ENCODE measurements at places on chromosomes 16 and 17.

DNA sequence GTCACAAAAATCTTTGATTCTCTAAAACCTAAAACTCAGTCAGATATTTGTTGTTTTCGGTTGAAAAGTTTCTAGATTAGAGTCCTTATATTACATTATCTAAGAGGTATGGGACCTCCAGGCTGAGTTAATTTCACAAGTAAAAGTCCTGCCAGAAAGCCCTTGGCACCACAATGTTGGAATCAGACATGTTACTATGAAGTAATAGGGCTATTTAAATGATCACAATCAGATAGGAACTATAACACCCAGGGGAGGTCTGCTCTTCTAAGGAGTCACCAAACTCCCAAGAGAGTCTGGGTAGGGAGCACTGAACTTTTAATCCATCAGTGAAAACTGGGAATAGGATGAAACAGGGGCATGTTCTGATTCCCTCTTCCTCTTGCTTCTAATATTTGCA is 54.2 kb downstream of the WIPI1 start:
- no peak for DNase-seq

- no peak for DNase-seq
Measured at GRCh38 chr17:13222975-13223374, 205.1 kb upstream of the ELAC2 start.

DNA sequence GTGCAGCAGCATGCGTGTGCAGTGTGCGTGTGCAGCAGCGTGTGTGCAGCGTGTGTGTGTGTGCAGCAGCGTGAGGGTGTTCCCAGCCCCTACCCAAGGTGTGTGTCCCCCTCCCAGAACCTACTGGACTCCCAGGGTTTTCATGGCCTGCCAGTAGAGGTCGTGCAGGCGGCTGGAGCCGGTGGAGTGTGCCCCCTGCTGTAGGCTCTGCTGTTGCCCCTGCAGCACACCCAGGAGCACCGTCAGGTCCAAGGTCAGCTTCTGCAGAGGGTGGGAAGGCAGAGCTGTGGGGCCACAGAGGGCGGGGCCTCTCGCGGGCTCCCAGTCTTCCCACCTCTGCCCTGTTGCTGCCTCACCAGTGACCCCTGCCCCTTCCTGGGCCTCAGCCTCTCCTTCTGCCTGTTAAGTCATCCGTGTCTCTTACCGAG is 14.9 kb downstream of the MYBBP1A start:
- peak; percentile 79 for DNase-seq

- no peak for DNase-seq
Measured at GRCh38 chr16:6970171-6970857, 362.3 kb upstream of the RBFOX1 start.

GRCh38 chr17:74231928-74232907 is 18.8 kb downstream of the TTYH2 start:
- DNase-seq = no peak

DNA sequence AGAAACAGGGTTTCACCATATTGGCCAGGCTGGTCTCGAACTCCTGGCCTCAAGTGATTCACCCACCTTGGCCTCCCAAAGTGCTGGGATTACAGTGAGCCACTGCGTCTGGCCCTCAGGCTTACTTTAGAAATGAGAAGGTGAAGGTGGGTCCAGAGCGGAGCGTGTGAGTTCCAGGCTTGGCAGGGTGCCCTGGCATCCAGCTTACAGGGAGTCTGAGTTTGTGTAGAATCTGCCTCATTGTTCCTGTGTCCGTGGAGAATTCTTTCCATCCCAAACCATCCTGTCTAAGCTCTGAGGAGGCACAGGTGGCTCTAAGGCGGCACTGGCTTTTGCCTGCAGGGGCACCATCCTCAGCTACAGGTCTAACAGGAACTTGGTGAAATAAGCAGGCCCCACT is 50.6 kb downstream of the RAB11FIP3 start:
- DNase-seq = no peak

DNA sequence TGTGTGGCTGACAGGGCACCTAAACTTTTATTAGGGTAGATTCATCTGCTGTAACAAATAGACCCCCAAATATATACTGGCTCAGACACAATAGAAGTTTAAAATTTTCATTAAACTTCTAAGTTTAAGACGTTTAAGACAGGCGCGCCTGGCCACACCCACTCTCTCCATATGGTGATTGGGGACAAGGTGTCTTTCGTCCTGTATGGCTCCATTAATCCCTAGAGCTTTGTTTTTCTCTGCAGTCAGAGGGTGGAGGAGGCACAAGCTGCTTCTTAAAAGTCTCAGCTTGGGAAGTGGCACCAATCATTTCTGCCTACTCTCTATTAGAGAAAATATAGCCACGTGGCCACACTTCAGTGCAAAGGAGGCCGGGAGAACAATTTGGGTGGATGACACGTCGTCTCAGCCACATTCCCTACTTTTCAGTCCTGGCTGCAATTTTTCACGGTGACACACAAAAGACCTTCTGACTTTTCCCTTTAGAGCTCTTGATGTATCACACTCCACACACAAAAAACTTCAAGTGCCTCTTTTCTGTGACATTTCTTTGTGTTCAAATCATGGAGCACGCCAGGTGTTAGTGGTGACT is 125.5 kb upstream of the CACNG3 start:
- DNase-seq = no peak

DNA sequence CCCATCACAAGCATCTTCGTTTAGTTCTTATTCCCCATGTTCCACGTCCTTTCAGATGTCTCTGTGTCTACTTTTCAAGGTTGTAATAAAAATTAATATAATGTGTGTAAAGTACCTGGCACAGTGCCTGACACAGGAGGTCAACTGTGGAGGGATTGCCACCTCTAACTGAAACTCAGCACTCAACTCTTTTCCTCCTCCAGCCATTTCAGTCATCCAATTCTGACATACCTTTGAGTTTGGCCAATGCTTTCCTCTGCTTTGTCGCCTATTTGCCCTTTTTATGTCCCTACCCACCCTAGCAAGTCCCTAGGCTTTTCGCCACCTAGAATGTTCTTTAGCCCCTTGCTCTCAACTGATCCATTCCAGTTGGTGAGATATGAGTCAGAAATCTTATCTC is 1.6 kb downstream of the UBE2Z start:
- no peak for DNase-seq

DNA sequence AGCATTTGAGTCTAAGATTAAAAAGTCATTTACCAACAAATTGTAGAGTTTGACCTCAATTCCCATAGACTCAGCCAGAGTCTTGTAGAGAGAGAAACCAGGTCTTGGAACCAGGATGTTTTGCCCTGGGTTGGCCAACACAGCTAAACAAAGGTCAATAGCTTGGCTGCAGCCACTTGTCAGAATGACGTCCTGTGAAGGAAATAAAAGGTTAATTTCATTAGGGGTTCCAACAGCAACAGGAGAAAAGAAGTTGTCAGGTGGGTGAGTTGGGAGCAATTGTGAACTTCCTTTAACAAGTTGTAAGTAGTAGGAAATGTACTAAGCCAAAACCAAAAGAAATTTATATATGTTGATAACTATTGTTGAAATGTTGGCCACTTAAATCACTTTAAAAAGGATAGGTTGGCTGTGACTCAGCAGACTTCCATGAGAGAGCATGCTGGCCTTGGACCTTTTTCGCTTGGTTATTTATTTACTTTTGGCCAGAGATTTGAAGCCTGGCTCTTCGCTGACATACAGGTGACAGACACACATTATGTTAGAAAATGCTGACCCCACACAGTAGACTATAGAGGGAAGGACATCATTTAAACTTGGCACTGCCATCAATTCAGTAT is 4.3 kb downstream of the TAT start:
- no peak for DNase-seq

DNA sequence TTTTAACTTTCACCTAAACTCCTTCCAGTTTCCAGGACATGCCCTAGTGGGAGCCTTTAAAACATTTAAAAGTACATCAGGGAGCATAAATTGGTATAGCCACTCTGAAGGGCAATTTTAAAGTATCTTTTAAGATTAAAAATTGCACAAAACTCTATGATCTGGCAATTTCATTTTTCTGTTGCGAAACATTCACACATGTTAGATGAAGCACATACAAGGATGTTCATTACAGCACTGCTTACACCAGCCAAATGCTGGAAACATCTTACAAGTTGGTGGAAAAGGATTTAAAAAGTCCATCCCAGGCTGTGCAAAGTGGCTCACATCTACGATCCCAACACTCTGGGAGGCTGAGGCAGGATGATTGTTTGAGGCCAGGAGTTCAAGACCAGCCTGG is 26.4 kb upstream of the LONP2 start:
- no peak for DNase-seq

GRCh38 chr16:84406006-84406963 is 37.9 kb downstream of the ATP2C2 start:
- DNase-seq = no peak

DNA sequence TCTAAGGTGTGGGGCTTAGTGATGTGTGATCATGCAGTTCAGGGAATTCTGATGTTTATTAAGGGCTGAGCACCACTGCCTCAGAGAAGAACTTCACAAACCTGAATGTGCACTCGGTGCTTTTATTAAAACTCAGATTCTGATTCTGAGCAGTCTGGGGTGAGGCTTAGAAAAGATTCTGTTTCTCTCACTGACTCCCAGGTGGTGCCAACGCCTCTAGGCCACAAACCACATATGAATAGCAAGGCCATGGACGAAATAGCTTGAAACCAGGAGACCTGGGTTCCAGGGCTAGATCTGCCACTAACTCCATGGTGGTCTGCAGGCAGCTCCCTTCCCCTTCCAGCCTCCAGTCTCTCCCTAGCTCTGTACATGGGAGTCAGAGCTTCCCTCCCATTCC is 169.1 kb downstream of the HS3ST3B1 start:
- no peak for DNase-seq

DNA sequence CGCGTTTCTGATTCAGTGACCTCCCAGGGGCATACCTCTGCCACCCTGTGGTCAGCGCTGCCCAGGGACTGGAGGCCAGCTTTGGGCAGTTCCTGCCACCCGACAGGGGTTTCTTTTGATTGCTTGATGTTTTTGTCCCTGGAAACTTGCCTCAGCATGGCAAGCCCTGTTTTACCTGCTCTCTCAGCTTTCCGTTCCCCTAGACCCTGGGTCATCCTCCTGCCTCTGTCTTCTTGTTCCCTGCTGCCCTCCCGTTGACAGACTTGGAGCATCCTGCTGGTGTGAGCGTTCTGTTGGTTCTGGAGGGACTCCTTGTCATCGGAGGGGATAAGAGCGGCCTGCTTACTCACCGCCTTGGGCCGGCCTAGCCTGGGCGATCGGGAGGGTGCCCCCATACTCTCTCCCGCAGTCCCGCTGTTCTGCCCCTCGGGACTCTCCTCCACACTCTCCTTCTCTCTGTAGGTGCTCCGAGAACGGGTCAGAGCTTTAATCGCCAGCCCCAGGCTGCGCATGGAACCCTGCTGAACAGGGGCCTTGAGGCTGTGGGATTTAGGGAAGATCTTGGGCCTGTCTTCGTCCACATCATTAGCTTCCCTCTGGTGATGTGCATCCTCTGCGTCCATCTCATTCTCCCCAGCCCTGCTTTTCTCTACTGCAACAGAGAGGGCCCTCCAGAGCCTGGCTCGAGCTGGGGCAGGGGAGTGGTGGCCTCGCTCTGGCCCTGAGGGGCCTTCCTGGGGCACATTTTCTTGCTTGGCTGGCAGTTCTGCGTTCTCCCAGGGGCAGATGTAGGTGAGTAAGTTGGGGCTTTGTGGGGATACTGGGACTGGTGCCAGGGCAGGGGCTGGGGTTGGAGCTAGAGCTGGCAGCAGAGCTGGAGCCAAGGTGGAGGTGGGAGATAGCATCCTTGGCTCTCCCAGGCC is 13.7 kb downstream of the GPR179 start:
- no peak for DNase-seq

DNA sequence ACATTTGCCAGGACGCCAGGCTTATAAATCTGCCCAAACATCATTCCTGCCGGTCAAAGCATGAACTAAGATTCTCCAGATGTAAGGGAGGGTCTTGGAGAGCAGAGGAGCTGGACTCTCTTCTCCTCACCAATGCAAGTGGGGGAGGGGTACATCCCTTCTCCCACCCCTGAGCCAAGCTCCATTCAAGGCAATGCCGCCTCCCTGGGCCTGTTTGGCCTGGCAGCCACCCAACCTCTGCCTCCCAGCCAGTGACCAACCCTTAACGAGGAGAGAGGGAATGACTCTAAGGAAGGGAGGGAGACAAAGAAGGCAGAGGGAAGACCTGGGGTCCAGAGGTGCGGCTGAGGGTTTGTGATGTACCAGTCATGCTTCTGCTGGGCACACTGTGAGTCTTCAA is 13.8 kb downstream of the C17orf50 start:
- DNase-seq = no peak

DNA sequence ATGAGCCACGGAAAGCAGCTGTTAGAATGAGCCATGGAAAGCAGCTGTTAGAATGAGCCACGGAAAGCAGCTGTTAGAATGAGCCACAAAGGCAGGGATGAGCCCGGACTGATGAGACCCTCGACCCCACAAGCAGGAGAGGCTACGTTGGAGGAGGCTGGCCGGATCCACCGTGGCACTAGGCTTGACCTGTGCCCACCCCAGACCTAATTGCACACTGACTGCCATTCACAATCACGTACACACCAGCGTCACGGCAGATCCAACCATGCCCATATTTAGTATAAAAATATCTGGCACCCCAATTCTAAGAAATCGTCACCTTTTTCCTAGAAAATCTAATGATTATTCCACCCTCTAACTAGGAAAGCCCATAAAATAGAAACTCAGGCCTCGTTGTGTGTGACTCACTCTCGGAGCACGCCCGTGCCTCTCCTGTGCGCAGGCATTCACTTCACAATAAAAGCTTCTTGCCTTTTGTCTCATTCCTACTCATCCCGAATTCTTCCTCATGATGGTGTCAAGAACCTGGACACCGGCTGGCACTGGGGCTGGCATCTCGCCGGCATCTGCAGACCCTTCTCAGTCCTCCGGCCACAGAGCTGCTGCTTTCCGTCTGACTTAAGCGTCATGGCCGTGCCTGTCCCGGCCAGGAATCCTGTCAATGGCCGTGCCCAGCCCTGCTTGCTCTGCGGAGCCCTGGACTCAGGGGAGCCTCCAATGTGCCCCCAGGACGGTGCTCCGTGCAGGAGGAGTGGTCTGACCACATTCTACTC is 5.5 kb upstream of the SECTM1 start:
- no peak for DNase-seq

DNA sequence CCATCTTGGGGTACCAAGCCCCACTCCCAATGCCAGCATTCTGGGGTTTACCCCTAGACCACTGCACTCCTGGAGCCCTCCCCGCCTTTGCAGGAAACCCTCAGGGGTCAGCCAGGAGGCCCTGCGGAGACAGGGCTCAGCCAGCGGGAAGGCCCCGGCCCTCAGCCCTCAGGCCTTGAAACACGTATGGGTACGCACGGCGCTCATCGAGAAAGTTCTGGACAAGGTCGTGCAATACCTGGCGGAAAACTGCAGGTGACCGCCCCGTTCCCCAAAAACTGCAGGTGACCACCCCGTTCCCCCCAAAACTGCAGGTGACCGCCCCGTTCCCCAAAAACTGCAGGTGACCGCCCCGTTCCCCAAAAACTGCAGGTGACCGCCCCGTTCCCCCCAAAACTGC is 24.7 kb downstream of the SGSM2 start:
- no peak for DNase-seq

DNA sequence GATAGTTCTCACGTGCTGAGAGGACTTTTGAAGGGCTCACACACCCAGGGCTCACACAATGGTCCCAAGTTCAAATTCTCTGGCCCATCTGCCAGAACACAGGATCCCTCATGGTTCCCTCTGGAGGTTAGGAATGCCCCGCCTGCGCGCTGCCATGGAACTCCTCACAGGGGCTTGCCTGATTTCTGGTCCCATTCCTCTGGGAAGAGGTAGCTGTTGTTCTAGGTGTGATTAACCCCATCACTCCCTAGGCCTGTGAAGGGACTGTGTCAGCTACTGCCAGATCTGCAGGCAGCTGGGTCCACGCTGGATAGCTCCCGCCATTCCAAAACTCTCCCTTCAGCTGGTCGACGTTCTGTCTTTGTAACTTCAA is 2.3 kb upstream of the ARMC5 start:
- no peak for DNase-seq

- no peak for DNase-seq
Measured at GRCh38 chr17:13520899-13521572, 80.7 kb downstream of the HS3ST3A1 start.
